ENCODE measurements at places on chromosomes 11 and 22.

DNA sequence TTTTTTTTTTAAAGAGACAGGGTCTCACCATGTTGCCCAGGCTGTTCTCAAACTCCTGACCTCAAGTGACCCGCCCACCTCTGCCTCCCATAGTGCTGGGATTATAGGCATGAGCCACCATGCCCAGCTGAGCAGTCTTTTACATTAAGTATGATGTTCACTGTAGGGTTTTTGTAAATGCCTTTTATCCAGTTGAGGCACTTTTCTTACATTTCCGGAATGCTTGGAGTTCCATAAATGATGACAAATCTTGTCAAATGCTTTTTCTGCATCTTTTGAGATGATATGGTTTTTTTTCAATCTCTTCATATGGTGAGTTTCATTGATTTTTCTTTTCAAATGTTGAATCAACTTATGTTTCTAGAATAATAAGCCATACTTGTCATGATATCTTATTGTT, 29.4 kb upstream of the CTTN start:
- no peak for DNase-seq

DNA sequence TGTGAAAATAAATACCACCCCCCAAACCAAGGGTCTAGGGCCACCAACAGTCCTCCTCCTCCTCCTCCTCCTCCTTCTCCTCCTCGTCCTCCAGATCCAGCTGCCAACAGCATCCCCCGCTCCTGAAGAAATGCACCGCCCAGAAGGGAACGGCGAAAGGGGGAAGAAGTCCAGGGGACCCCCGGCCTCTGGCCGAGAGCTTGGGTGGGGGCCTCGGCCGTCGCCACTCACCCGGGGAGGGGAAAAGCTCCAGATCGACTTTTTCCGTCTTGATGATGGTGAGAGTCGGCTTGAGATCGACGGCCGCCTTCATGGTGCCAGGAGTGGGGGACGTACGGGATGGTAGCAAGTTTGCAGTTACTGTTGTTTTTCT, 65.7 kb downstream of the ETS1 start:
- DNase-seq: peak; percentile 28

GRCh38 chr11:46315033-46315738, 32.1 kb upstream of the DGKZ start:
- DNase-seq: peak; percentile 64

DNA sequence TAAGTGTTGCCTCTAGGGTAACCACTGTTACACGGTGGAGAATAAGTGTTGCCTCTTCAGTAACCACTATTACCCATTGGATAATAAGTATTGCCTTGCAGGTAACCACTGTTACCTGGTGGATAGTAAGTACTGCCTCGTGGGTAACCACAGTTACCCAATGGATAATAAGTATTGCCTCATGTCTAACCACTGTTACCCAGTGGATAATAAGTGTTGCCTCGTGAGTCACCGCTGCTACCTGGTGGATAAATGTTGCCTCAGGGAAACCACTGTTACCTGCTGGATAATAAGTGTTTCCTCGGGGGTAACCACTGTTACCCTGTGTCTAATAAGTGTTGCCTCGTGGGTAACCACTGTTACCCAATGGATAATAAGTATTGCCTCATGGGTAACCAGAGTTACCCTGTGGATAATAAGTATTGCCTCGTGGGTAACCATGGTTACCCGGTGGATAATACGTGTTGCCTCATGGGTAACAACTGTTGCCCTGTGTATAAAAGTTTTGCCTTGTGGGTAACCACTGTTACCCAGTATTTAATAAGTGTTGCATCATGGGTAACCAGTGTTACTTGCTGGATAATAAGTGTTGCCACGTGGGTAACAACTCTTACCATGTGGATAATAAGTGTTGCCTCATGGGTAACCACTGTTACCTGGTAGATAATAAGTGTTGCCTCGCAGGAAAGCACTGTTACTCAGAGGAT, 12.3 kb upstream of the NXPE4 start:
- DNase-seq: no peak

- DNase-seq: no peak
These were observed 34.2 kb upstream of the NECTIN1 start for GRCh38 chr11:119763071-119763728.

Measured in RPMI8226 (cell line).